ENCODE measurements at places on chromosomes 13 and 19. TPM values are rescaled to one million over a fixed set of nuclear protein-coding genes. Genes with fewer than 3 reads are reported as not detected.

The KLF5 gene
- 226 TPM for total RNA-seq

The ZNF547 gene
- 4.3 TPM for total RNA-seq

The CACNA1A gene
- total RNA-seq = 0.27 TPM

The DIAPH3 gene
- 21.2 TPM for total RNA-seq

The LACC1 gene
- total RNA-seq = 14.1 TPM

The JAK3 gene
- total RNA-seq = not detected

The CD22 gene
- total RNA-seq = 0.56 TPM

The ZNF677 gene
- total RNA-seq = not detected

The PRR36 gene
- total RNA-seq = 0.10 TPM

The FPR3 gene
- not detected for total RNA-seq

The BEST2 gene
- total RNA-seq = 0.70 TPM

The TEX29 gene
- total RNA-seq = not detected

DNA sequence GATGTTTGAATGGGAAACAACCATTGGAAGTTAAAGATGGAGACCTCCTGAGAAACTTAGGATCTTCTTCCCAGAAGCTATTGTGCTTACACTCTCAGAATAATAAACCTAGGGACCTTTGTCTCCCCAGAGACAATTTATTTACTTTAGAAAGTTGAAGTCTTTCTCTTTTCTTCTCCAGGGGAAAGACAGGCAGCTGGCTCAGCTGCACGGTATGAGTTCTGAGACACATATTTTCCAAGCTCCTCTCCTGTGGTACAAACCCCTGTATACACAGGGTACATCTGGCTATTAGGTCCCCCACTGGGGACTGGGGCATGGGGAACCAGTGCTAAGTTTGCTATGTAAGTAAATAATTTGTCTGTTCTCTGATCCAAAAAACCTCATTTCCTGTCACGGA lies 67.5 kb upstream of the POSTN start:
- H3K4me1 ChIP-seq = no peaks in the 10 kb centered on the region
- no peak for DNase-seq
- no peaks in the 10 kb centered on the region for H3K36me3 ChIP-seq

DNA sequence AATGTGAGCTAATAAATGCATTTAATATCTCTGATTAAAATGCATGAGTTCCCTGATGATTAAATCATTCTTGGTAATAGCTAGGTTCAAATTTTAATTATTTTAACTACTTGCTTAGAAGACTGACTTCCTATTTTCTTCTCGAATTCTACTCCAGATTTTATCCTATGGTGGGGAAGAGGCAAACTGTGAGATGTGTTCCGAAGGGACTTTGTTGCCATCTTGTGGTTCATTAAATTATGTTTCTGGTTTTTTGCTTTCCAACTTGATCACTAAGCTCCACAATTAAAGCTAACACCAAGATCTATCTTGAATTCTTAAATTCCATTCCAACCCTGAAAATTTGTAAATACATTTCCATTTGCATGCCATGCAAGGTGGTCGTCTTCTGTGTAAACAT lies 538.4 kb upstream of the PCDH20 start:
- no peaks in the 10 kb centered on the region for H3K36me3 ChIP-seq
- no peaks in the 10 kb centered on the region for H3K4me1 ChIP-seq
- peak; percentile 52 for DNase-seq
- no peak overlapping the region for H3K27ac ChIP-seq
- H3K27me3 ChIP-seq = peaks cover 23% of the 10 kb centered on the region
- no peak overlapping the region for H3K4me3 ChIP-seq

DNA sequence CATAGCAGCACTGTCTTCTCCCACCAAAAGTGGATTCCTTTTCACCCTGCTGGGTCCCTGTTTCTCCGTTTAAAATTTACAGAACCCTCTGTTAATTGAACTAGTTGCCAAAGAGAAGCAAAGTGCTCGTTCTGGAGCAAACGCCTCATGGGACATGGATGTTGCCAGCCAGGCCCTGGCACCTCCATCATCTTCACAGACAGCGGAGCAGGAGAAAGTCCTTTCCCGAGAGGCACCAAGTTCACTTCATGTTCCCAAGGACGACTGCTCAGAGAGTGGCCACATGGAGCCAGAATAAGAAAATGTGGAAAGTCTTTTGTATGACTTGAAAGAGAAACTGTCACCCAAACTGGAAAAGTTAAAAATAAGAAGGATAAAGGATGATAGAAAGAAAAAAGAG lies 151.5 kb downstream of the SOX1 start:
- H3K4me1 ChIP-seq = no peaks in the 10 kb centered on the region
- H3K36me3 ChIP-seq = no peaks in the 10 kb centered on the region
- H3K27ac ChIP-seq = no peak overlapping the region
- DNase-seq = no peak
- no peaks in the 10 kb centered on the region for H3K27me3 ChIP-seq

- no peak overlapping the region for H3K27ac ChIP-seq
- no peaks in the 10 kb centered on the region for H3K4me1 ChIP-seq
- H3K27me3 ChIP-seq = peaks cover 44% of the 10 kb centered on the region
- H3K4me3 ChIP-seq = peak overlapping the region; percentile 77
These were observed 50.6 kb downstream of the CELF5 start for GRCh38 chr19:3274942-3275582.

- H3K27ac ChIP-seq = no peak overlapping the region
- no peaks in the 10 kb centered on the region for H3K4me1 ChIP-seq
- no peaks in the 10 kb centered on the region for H3K36me3 ChIP-seq
- DNase-seq = peak; percentile 2
- no peak overlapping the region for H3K4me3 ChIP-seq
These were observed 29.2 kb upstream of the TSHZ3 start for GRCh38 chr19:31378404-31378803.

- no peaks in the 10 kb centered on the region for H3K36me3 ChIP-seq
- H3K27ac ChIP-seq = no peak overlapping the region
- peaks cover 33% of the 10 kb centered on the region for H3K27me3 ChIP-seq
- DNase-seq = no peak
These were observed 550 bp upstream of the DLL3 start for GRCh38 chr19:39497996-39498797.

DNA sequence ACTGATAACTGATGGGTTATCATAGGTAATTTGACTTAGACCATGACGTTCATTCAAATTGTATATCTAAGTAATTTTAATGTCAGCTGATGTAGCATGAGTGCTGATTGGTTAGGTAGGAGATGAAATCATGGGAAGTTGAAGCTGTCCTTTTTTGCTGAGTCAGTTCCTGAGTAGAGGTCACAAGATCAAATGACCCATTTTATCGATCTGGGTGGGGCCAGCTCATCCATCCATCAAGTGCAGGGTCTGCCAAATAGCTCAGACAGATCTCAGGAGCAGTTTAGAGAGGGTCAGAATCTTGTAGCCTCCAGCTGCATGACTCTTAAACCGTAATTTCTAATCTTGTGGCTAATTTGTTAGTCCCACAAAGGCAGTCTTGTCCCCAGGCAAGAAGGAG lies 35.3 kb upstream of the CD177 start:
- peaks cover 10% of the 10 kb centered on the region for H3K4me1 ChIP-seq
- no peak overlapping the region for H3K27ac ChIP-seq
- no peaks in the 10 kb centered on the region for H3K36me3 ChIP-seq

- H3K27me3 ChIP-seq = no peaks in the 10 kb centered on the region
- no peaks in the 10 kb centered on the region for H3K4me1 ChIP-seq
- DNase-seq = no peak
- H3K4me3 ChIP-seq = no peak overlapping the region
These were observed 63.6 kb downstream of the B3GLCT start for GRCh38 chr13:31263346-31263745.

GRCh38 chr19:18308051-18308947 lies 14.6 kb downstream of the LSM4 start:
- H3K27ac ChIP-seq = no peak overlapping the region
- no peak overlapping the region for H3K4me3 ChIP-seq
- peaks cover 42% of the 10 kb centered on the region for H3K36me3 ChIP-seq
- DNase-seq = no peak

DNA sequence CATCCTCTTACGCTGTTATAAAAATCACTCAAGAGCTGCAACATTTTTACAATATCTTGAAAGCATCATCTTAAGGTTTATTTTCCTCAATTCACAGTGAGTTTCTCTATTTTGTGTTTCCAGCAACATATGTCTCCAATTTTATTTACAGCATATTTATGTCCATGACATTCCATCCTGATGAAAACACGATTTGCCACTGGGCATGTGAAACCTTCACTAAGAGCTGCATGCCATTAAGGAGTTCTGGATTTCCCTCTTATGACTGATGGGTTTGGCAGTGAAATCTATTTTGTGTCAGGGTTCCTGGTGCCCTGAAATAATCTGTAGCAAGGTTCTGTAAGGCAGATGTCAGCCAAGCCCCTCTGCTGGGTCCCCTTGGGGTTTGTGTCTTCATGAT lies 527.6 kb upstream of the KLF12 start:
- H3K27ac ChIP-seq = no peak overlapping the region
- DNase-seq = no peak
- H3K4me3 ChIP-seq = no peak overlapping the region
- H3K4me1 ChIP-seq = no peaks in the 10 kb centered on the region

DNA sequence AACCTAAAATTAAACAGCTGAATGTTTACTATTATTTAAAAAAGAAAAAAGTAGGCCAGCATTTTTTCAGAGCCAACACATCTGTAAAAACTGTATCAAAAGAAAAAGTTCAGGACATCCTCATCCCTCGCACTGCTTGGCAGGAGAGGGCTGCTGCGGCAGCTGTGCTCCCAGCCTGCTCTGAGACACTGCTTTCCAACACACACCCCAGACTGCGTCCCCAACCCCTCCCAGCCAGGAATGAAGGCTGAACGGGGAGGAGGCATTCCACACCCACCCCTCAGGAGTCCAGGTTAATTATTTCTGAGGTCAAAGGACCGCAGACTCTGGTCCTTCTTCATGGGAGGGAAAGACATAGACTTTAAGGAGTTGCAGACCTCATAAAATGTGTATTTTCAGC lies 43.1 kb downstream of the COL4A1 start:
- DNase-seq = no peak
- H3K4me1 ChIP-seq = peaks cover 22% of the 10 kb centered on the region
- H3K36me3 ChIP-seq = no peaks in the 10 kb centered on the region
- H3K27me3 ChIP-seq = no peaks in the 10 kb centered on the region
- H3K27ac ChIP-seq = no peak overlapping the region

DNA sequence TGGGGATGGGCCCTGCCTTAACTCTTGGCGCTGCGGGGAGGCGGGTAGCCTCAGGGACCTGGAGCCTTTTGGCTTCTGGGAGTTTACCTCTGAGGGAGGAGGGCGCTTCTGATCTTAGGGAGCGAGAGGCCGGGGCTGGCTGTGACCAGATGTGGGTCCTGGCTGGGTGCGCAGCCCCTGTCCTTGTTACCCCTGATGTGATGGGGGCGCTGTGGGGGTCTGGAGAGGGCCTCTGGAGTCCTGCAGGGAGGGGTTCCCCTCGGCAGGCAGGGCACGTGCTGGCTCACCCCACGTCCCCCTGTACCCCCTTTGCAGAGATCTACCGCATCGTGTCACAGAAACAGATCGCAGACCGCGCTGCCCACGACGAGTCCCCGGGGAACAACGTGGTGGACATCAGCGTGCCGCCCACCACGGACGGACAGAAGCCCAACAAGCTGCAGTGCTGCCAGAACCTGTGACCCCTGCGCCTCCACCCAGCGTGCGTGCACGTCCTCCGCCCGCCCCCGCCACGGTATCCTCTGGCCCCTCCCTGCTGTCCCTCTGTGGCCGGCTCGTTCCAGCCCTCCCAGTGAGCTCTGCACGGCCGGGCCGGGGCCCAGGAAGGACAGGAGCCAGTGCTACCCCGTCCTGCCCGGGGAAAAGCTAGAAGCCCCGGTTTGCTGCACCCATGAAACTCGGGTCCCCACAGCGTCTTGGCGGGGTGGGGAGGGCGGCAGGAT lies 9.8 kb upstream of the MARCHF2 start:
- no peak for DNase-seq
- no peaks in the 10 kb centered on the region for H3K27me3 ChIP-seq

GRCh38 chr19:35209646-35210045 lies 18.9 kb downstream of the FAM187B start:
- no peak overlapping the region for H3K4me3 ChIP-seq
- DNase-seq = no peak
- no peaks in the 10 kb centered on the region for H3K36me3 ChIP-seq
- H3K27me3 ChIP-seq = no peaks in the 10 kb centered on the region

DNA sequence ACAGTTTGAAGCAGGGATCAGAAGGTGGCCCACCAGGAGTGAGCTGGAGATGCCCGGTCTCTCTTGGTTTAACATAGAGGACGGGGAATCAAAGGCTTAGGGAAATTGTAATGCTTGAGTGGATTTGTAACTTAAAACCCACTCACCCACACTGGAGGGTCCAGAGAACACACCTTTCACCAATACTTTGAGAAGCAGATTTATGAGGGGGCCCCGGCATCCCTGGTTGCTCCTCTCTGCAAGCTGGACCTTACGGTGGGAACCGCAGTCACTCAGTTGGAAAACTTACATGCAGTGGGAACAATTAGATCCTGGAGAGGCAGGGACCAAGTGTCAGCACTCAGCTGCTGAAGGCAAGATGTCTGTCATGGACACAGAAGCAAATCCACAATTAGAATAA lies 20.5 kb downstream of the PPP5C start:
- H3K36me3 ChIP-seq = peaks cover 62% of the 10 kb centered on the region
- peak overlapping the region; percentile 46 for H3K27ac ChIP-seq
- DNase-seq = no peak
- no peaks in the 10 kb centered on the region for H3K27me3 ChIP-seq
- H3K4me3 ChIP-seq = no peak overlapping the region

DNA sequence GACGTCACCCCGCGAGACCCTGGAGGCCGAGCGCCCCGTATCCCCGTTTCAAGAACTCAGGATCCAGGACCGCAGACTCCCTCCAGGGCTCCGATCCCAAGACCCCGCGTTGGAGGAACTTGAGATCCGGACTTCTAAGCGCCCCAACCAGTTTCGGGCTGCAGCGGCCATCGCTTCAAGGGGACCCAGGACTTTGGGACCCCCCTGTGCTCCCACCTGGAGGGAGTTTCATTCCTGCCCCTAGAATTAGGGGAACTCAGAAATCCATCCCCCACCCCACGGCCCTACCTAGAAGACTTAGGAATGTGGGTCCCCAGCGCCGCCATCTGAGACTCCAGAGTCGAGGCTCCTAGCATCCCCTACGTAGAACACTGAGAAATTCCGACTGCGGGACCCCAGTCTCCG lies 400 bp downstream of the PLEKHG2 start:
- peak overlapping the region; percentile 92 for H3K27ac ChIP-seq
- H3K36me3 ChIP-seq = peaks cover 46% of the 10 kb centered on the region
- peak overlapping the region; percentile 94 for H3K4me3 ChIP-seq
- DNase-seq = no peak

- no peak overlapping the region for H3K4me3 ChIP-seq
- no peak overlapping the region for H3K27ac ChIP-seq
- no peaks in the 10 kb centered on the region for H3K27me3 ChIP-seq
- DNase-seq = no peak
These were observed 485.4 kb downstream of the KLF5 start for GRCh38 chr13:73544175-73544574.

All from MCF 10A (cell line).